ENCODE measurements at places on chromosomes 11 and 22.

- no peak for DNase-seq
Observed at GRCh38 chr11:93733474-93733873, 7.8 kb downstream of the TAF1D start.

DNA sequence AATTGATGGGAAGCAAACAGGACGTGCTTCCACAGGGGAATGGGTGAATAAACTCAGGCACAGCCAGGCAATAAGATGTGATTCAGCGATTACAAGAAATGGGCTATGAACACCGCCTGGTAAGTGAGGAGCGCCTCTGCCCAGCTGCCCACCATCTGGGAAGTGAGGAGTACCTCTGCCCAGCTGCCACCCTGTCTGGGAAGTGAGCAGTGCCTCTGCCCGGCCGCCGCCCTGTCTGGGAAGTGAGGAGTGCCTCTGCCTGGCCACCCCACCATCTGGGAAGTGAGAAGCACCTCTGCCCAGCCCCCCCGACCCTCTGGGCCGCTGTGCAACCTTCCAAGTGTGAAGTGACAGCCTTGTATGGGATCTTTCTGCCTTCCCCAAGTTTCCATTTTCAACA, 73.2 kb upstream of the PRR5 start:
- DNase-seq, result no peak

GRCh38 chr22:38831166-38831945, 12.5 kb downstream of the NPTXR start:
- DNase-seq, result no peak

- DNase-seq, result no peak
Observed at GRCh38 chr22:29555065-29555644, 1.6 kb upstream of the THOC5 start.

GRCh38 chr11:78212586-78213371, 24.1 kb downstream of the USP35 start:
- DNase-seq, result no peak

DNA sequence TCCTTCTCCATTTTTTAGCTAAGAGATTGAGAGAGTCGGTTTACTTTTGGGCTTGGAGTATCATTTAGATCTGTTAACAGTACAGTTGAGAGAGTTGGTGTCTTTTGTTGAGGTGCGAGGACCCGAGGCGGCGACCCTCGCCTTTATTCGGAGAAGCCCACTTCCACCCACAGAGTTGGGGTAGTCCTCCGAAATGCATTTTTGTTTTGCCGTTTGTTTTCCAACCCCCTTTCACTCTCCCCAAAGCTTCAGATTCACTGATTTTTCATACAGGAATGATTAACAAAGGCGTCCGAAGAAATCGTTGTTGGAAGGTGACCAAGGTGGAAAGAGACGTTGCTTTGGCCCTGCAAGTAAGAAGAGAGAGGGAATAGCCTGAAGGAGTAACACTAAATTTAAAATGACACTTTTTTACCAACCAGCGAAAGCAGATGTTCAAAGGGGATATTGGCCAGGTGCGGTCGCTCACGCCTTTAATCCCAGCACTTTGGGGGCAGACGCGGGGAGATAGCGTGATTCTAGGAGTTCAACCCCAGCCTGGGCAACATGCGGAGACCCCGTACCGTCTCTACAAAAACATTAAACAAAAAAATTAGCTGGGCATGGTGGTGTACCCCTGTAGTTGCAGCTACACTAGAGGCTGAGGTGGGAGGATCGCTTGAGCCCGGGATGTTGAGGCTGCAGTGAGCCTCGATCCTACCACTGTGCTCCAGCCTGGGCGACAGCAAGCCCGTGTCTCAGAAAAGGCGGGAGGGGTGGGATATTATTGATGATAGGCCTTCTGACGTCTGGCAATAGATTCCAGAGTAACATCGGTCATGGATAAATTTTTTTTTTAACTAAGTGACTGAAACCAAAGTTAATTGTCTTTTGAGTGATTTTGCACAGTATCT, 899 bp upstream of the RAB30 start:
- DNase-seq, result no peak

DNA sequence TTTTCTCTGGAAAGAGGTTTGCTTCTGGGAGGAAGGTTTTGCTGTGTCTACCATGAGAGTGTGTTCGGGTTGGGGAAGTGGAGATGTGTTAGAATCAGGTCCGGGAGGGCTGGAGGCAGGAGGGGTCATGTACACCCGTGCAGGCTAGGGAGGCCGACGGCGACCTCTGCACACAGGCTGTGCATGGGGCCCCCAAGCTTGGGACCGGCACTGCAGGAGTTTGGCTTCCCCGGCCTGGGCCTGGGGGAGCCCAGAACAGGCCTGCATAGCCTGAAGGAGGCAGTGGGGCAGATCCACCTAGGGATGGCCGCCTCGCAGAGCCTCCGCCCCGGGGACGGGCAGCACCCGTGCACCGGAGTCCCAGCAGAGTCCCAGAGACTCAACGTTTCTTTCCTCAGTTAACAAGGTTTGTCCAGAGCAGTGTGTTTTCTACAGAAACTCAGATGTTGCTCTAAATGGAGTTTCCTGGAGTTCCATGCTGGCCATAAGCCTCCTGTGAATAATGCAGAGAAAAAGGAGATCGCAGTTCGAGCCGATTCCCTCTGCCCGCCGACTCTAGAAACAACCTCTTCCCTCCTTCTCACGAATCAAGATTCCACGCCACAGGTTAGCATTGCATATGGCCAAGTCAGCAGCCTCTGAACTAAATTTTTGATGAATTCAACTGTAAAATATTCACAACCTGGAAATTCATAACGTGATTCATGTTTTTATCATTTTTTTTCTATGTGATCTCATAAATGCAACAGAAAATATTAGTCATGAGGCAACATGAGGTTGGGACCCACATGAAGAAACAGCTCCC, 427.3 kb downstream of the BRD1 start:
- DNase-seq, result no peak

Measured in T-helper 2 cell treated with Interferon-gamma antibody and Interleukin-4, amounts not matched to agents 5 μg/mL and 100 μg/mL, for 36 hours (primary cell).